ENCODE measurements at places on chromosomes 16 and 17.
A peak's percentile ranks its signal among the peaks of the same experiment; 100 is the strongest.

GRCh38 chr17:27543464-27543856 lies 87.2 kb downstream of the KSR1 start:
- DNase-seq = no peak

- peak; percentile 29 for DNase-seq
Measured at GRCh38 chr17:34706029-34706428, 126.6 kb downstream of the TMEM132E start.

GRCh38 chr16:85586380-85587104 lies 26.6 kb upstream of the GSE1 start:
- DNase-seq = no peak

GRCh38 chr16:64150193-64150592 lies 971.7 kb downstream of the CDH11 start:
- DNase-seq = no peak

- no peak for DNase-seq
Measured at GRCh38 chr17:79033046-79033616, 9.2 kb downstream of the C1QTNF1 start.

- no peak for DNase-seq
Measured at GRCh38 chr16:2799205-2799858, 1.1 kb downstream of the PRSS41 start.

- no peak for DNase-seq
Measured at GRCh38 chr17:82127315-82127595, 29.2 kb upstream of the FASN start.

GRCh38 chr16:79943736-79944135 lies 343.2 kb upstream of the MAF start:
- no peak for DNase-seq

GRCh38 chr17:4393806-4394205 lies 27.3 kb upstream of the UBE2G1 start:
- DNase-seq = no peak

DNA sequence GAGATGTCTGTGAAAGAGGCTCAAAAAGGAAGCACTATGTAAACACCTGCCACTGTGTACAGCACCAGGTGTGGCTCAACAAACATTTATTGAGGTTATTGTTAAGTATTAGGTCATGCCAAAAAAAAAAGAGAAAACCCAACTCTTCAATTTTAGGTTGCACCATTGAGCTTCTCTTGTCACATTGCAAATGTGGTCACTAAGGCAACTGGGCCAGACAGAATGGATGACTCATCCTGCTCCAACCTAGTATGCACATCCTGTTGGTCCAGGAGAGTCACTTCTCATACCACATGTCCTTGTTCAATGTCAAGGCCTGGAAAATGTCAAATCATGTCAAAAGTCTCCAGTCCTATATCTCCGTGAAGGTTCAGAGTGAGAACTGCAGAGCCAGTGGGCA lies 25.0 kb downstream of the HOXB1 start:
- DNase-seq = peak; percentile 69

DNA sequence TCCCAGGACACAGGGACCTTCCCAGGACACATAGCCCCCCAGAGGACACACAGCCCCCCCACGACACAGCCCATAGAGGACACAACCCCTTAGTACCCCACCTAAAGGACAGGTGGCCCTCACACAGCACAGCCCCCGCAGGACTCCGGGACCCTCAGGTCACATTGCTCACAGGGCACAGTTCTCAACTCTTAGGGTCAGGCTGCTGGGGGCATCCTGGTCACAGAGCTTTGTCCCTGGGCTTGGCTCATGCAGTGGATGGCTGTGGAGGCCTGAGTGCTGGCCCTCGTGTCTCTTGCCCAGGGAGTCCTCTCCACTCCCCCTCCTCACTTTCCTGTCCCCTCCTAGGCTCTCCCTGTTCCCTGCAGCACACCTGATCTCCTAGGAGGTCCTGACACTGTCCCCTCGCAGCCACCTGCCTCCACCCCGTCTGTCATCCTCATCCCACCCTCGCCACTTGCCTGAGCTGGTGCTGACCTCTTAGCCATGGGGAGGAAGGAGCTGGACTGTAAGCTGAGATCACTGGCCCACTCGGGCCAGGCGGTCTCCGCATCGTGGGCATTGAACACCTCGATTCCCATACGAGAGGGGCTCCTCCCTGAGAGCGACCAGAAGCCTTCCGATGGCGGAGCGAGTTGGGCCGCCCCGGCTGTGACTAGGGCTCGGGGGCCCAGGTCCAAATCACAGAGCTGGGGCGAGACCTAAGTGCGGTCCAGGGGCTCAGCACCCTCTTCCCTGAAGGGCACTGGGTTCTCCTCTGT lies 1.4 kb upstream of the WDR45B start:
- no peak for DNase-seq

DNA sequence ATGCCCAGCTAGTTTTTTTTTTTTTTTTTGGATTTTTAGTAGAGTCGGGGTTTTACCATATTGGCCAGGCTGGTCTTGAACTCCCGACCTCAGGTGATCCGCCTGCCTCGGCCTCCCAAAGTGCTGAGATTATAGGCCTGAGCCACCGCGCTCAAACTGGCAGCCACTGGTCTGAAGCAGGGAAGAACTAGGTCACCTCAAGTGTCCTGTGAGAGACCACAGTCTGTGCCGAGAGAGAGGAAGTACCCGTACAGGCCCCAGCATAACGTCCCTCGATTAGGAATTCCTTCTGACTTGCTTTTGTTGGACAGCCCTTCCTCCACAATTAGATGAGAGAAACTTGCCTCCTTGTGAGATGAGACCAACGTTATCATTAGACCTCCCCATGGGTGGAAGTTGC lies 13.7 kb upstream of the CD300E start:
- DNase-seq = no peak

DNA sequence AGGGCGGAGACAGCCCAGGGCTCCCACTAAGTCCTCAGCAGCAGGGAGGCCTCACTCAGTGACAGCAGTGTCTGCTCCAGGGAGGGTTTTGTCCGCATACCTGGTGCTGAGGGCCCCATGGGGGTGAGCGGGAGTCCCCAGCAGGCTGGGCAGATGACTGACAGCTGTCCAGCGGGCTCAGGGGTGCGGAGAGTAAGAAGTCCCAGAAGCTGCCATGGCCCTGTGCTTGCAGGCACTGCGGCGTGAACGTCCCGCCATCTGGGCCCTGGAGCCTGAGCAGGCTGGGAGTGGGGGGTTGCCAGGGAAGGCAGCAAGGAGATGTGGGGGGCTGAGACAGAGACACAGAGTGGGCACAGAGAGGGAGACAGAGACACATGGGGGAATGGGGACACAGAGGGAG lies 20.1 kb downstream of the CACNA1G start:
- DNase-seq = no peak

DNA sequence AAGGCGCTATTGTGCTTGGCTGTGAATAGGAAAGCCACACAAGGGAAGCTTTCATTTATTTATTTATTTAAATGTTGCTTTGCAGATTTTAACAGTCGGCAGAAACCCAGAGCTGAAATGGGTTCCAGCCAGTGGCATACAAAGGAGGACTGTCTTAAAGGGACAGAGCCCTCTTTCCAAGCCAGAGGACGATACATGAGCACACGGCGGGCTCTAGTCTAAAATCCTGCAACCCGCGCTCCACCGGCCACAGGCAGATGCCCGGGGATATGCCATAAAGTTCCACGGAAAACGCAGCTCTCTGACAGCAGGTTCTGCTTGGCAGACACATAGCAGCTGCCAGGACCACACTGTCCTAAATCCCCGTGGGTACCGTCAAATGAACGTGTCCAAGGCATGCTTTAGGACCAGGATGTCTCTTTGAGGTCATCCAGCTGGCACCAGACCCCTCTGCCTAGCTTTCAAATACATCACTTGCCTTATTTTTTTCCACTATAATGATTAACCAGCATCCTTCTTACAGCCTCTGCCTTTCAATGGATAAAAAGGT lies 64.6 kb downstream of the CYTH1 start:
- no peak for DNase-seq

DNA sequence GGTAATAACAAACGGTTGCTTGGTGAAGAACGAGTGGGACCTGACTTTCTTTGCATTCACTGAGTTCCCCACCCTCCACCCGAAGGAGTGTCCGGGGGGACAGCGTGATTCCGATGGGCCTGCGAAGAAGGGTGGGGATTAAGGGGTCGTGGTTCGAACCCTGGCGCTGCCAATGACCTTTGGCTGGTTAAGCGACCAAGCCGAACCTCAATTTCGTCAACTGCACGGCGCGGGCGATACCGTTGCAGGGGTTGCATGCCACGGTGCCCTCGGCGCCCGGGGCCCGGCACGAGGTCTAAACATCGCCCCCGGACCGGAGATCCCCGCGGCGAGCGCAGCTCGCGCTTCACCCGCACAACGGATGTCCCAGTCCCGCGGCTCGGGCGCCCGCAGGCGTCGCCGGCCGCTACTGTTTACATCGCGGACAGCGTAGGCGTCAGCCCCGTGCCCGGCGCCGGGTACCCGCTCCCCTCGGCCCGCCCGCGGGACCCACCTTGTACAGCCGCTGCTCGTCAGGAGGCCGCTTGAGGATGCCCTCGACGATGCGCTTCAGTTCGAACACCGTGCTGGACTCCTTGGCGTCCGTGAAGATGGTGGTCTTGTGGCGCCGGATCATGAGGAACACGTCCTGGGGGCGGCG lies 460 bp downstream of the ELOB start:
- DNase-seq = no peak

DNA sequence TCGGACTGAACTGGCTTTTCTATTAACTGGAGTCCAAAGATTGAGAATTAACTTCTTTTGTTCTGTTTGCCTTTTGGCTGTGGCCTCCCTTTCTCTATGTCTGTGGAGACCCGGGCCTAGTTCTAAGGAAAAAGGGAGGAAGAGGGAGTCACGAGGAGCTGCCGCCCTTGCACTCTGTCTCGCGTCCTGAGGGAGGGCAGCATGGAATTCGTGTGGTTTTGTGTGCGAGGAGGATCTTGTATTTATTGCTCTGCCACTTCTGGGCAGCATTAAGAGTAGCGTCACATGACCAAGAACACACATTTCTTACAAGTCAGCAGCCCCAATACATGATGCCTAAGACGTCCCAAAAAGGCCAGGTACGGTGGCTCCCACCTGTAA lies 23.6 kb downstream of the METTL22 start:
- no peak for DNase-seq

DNA sequence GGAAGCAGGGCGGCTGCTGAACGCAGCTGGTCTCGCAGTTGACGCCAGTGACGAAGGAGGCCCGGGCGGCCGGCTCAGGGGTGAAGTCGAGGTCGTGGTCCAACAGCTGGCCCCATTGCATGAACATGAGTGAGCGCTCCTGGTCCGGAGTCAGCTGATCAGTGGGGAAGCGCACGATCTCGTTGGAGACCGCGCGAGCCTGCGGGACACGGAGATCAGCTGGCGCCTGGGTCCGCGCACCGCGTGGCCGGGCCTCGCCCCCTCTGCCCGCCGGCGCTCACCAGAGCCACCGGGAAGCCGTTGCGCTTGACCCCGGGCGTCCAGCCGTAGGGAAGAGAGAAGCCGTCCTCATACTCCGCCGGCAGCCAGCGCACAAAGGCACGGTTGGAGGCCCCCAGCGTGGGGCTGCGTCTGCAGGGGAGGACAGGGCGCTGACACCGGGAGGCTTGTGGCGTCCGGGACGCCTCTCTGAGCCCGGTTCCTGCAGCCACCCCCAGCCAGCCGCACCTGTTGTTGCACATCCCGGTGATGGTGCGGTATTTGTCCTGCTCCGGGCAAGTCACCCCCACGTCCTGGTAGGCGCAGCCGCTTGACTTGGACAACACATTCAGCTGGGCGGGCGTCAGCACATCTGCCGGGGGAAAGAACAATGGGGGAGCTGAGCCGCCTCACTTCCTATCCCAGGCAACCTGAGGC lies 1.6 kb downstream of the MPO start:
- DNase-seq = no peak

DNA sequence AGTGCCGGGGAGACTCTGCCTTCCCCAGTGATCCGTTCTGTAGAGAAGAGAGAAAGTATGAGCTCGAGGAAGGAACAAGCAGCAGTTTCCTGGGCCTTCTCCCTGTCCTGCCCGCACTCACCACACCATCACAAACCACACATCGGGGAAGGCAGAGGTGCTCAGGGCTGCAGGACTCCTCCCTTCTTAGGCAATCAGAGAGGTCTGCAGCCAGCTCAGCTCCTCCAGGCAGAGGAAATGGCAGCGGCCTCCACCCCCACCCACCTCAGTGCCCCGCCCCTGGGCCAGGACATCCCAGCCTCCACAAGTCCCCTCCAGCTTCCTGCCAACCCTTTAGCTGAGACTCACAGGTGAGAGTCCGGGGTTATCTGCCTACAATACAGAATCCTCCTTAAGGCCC lies 2.0 kb downstream of the ZNF319 start:
- DNase-seq = peak; percentile 83

GRCh38 chr17:38742411-38743308 lies 5.5 kb downstream of the PCGF2 start:
- no peak for DNase-seq

DNA sequence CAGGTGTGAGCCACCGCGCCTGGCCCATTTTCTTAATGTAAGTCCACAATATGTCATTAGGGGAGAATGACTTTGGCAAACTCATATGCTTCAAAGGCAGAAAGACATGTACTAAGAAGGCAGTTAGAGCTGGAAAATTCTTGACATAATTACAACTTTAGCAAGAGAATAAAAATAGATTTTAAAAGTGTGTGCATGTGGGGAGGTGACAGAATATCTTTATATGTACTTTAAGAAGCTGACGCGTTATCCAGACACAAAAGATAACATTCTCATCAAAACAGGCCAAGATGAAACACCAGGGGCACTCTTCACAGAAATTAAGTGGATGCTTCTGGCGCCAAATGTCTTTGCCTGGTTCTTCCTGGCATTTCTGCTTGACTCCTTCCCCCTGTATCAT lies 28.2 kb downstream of the GJC1 start:
- DNase-seq = no peak

DNA sequence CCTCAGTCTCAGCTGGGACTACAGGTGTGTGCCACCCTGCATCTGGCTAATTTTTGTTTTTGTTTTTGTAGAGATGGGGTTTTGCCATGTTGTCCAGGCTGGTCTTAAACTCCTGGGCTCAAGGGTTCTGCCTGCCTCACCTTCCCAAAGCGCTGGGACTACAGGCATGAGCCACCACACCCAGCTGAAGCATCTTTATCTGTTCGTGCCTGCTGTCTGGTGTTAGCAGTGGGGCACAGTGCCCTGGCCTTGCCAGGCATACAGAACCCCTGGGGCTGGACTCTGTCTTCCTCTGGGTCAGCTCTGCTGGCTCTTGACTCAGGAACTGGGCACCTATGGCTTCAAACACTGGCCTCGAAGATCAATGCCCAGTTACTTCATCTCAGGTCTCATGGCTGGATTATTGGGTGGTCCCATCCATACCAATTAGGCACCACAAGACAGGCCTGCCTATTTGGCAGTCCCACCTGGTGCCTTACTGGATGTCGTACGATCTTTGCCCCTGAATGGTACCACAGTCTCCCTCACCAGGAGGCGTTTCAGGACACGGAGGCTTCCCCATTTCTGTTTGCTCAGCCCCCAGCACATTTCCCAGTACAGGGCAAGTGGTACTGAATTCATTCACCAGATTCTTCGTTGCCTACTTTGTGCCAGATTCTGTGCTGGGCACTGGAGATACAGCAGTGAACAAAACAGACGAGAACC lies 99.3 kb downstream of the RAB11FIP4 start:
- no peak for DNase-seq
